ENCODE measurements at places on chromosomes 4 and X. TPM values are rescaled to one million over a fixed set of nuclear protein-coding genes. Genes with fewer than 3 reads are reported as not detected.
A peak's percentile ranks its signal among the peaks of the same experiment; 100 is the strongest.

Gene RNF128
- total RNA-seq, result 5.6 TPM

GRCh38 chr4:75844151-75844662 is 58.0 kb downstream of the PPEF2 start:
- H3K4me3 ChIP-seq, result no peak overlapping the region
- H3K4me1 ChIP-seq, result peaks cover 9% of the 10 kb centered on the region
- H3K36me3 ChIP-seq, result no peaks in the 10 kb centered on the region
- H3K27me3 ChIP-seq, result no peaks in the 10 kb centered on the region
- H3K27ac ChIP-seq, result peak overlapping the region; percentile 4

GRCh38 chrX:53930515-53931380 is 113.5 kb downstream of the PHF8 start:
- no peak for DNase-seq
- no peaks in the 10 kb centered on the region for H3K4me1 ChIP-seq
- no peak overlapping the region for H3K27ac ChIP-seq

DNA sequence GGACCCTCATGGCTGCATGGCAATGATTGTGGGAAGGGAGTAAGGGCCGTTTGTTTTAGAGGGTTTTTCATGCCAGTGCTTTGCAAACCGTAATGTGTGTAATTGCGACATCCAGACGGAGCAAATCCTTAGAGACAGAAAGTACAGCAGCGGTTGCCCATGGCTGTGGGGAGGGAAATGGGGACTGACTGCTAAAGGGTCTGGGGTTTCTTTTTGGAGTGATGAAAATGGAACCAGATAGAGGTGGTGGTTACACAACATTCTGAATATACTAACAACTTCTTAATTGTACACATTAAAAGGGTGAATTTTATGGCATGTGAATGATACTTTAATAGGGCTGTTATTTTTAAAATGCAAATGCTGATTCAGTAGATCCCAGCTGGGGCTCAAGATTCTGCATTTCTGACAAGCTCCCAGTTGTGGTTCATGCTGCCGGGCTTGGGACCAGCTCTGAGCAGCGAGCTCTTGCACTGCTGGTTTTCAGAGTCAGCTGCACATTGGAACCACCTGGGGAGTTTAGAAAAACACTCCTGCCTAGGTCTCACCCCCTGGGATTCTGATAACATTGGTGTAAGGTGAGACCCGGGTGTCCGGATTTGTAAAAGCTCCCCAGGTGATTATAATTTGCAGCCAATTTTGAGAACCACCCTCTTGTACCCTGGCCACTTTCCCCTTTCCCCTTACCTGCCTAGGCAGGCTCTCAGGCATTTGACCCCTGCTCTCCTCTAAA is 47.7 kb downstream of the PRPS1 start:
- peak overlapping the region; percentile 56 for H3K4me3 ChIP-seq
- H3K4me1 ChIP-seq, result peaks cover 53% of the 10 kb centered on the region
- no peaks in the 10 kb centered on the region for H3K36me3 ChIP-seq
- no peaks in the 10 kb centered on the region for H3K27me3 ChIP-seq

DNA sequence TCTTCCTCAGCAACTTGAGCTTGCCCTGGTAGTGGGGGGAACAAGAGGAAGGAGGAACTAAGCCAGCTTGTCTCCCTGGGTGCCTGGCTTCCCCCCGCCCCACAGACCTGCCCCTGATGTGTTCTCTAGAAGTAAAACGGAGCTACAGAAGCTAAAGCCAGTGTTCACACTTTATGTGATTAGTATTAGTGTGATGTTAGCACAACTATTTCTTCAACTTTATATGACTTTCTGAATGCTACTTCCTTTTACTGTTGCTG is 10.7 kb downstream of the RGS12 start:
- H3K36me3 ChIP-seq, result no peaks in the 10 kb centered on the region
- no peak overlapping the region for H3K4me3 ChIP-seq
- no peak for DNase-seq
- peaks cover 61% of the 10 kb centered on the region for H3K4me1 ChIP-seq
- H3K27me3 ChIP-seq, result no peaks in the 10 kb centered on the region

DNA sequence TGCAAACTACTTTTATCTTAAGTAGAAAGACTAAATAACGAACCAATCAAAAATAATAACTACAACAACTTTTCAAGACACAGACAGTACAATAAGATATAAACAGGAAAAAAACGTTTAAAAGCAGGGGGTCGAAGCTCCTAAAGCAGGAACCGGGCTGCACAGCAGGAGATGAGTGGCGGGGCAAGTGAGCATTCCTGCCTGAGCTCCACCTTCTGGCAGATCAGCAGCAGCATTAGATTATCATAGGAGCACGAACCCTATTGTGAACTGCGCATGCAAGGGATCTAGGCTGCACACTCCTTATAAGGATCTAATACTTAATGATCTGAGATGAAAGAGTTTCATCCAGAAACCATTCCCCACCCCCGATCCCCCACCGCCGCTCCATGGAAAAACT is 146.2 kb downstream of the TEX11 start:
- no peak overlapping the region for H3K27ac ChIP-seq
- no peaks in the 10 kb centered on the region for H3K27me3 ChIP-seq
- no peak overlapping the region for H3K4me3 ChIP-seq
- H3K36me3 ChIP-seq, result no peaks in the 10 kb centered on the region
- H3K4me1 ChIP-seq, result no peaks in the 10 kb centered on the region
- no peak for DNase-seq

- no peaks in the 10 kb centered on the region for H3K4me1 ChIP-seq
- peak overlapping the region; percentile 86 for H3K27ac ChIP-seq
- H3K27me3 ChIP-seq, result peaks cover 4% of the 10 kb centered on the region
- no peak for DNase-seq
- H3K36me3 ChIP-seq, result no peaks in the 10 kb centered on the region
- H3K4me3 ChIP-seq, result peak overlapping the region; percentile 62
These were observed 813 bp downstream of the DIAPH2 start for GRCh38 chrX:96685210-96686099.

DNA sequence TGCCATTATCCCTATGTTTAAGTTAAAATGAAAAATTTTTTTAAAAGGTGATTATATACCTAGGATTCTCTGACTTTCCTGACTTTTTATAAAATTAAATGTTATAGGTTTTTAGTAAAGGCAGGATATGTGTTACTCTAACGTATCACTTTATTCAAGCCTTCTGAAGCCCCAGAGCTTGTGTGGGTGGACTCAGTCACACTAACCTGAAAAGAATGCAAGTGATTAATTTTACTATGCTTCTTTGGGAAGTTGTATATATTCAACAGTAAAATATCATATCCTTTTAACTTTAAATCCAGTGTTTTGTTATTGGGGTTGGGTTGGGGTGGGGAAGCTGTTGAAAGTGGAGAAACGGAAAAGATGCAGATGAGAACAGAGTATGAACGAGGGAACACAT is 22.8 kb downstream of the PDLIM3 start:
- no peaks in the 10 kb centered on the region for H3K27me3 ChIP-seq
- H3K36me3 ChIP-seq, result no peaks in the 10 kb centered on the region
- H3K4me3 ChIP-seq, result no peak overlapping the region
- H3K27ac ChIP-seq, result no peak overlapping the region

DNA sequence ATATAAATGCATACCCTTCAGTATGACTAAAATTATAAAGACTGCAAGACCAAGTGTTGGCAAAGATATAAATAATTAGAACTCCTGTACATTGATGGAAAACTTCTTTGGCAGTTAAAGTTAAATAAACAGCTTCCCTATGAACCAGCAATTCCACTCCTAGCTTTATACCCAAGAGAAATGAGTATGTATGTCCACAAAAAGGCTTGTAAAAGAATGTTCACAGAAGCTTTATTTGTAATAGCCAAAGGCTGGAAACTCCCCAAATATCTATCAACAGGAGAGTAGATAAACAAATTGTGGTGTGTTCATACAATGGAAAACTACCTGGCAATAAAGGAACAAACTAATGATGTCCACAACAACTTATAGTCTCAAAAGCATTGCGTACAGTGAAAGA is 184.8 kb downstream of the AMELX start:
- no peak for DNase-seq
- no peaks in the 10 kb centered on the region for H3K36me3 ChIP-seq
- no peaks in the 10 kb centered on the region for H3K27me3 ChIP-seq
- H3K27ac ChIP-seq, result no peak overlapping the region

- H3K36me3 ChIP-seq, result no peaks in the 10 kb centered on the region
- peak overlapping the region; percentile 37 for H3K27ac ChIP-seq
- no peak for DNase-seq
These were observed 8.1 kb upstream of the SMS start for GRCh38 chrX:21932292-21933002.

DNA sequence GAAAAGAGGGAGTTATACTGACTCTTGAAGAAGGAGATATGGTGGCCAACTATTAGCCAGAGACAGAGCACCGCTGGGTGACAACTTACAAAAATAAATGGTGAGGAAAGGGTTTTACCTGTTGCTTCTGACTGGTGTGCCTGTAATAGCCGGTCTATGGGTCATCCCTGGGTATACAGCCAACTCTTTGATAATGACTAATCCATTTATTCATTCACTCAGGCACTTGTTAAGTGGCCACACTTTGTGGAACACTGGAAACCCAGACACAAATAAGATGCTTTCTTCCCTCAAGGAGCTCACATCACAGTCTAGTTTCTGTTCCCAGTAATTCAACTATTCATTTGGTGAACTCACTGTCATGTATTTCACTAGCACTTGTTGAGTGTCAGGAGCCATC is 13.2 kb upstream of the CAPN6 start:
- no peak overlapping the region for H3K27ac ChIP-seq
- H3K4me3 ChIP-seq, result no peak overlapping the region
- H3K27me3 ChIP-seq, result no peaks in the 10 kb centered on the region
- H3K4me1 ChIP-seq, result no peaks in the 10 kb centered on the region
- no peaks in the 10 kb centered on the region for H3K36me3 ChIP-seq

GRCh38 chr4:176261018-176261417 is 8.0 kb downstream of the ASB5 start:
- H3K27me3 ChIP-seq, result no peaks in the 10 kb centered on the region
- no peak for DNase-seq
- H3K27ac ChIP-seq, result no peak overlapping the region
- H3K36me3 ChIP-seq, result no peaks in the 10 kb centered on the region
